ENCODE measurements at places on chromosomes 4 and X. TPM values are rescaled to one million over a fixed set of nuclear protein-coding genes. Genes with fewer than 3 reads are reported as not detected.

TEX11 gene
- total RNA-seq = not detected

ESX1 gene
- not detected for total RNA-seq

GLRA2 gene
- total RNA-seq = not detected

GAGE13 gene
- total RNA-seq = not detected

SLAIN2 gene
- total RNA-seq = 14.0 TPM

PCDH19 gene
- 0.02 TPM for total RNA-seq

DDIT4L gene
- 0.38 TPM for total RNA-seq

BEND2 gene
- not detected for total RNA-seq

ATP7A gene
- total RNA-seq = 3.3 TPM

FGG gene
- total RNA-seq = 9.3 TPM

ZNF330 gene
- 25.5 TPM for total RNA-seq

NEUROG2 gene
- total RNA-seq = not detected

SGMS2 gene
- 22.8 TPM for total RNA-seq

UNC5C gene
- not detected for total RNA-seq

SLC49A3 gene
- not detected for total RNA-seq

COL4A6 gene
- 15.5 TPM for total RNA-seq

AADAT gene
- total RNA-seq = 10.2 TPM

KCND1 gene
- 0.77 TPM for total RNA-seq

COX7B2 gene
- not detected for total RNA-seq

PAGE1 gene
- not detected for total RNA-seq

SSX2B gene
- not detected for total RNA-seq

FMR1NB gene
- total RNA-seq = not detected

GNRHR gene
- not detected for total RNA-seq

DYNLT3 gene
- 18.6 TPM for total RNA-seq

SSX4B gene
- not detected for total RNA-seq

STS gene
- total RNA-seq = 2.3 TPM

DUX4 gene
- not detected for total RNA-seq

SEPSECS gene
- total RNA-seq = 2.5 TPM

PLAC8 gene
- total RNA-seq = 0.66 TPM

PNMA3 gene
- total RNA-seq = 0.13 TPM

RIBC1 gene
- total RNA-seq = 0.94 TPM

CLCN4 gene
- total RNA-seq = 5.9 TPM

LINC00632 gene
- 2.0 TPM for total RNA-seq

PABPC5 gene
- total RNA-seq = not detected

SLC10A4 gene
- 8.0 TPM for total RNA-seq

TMEM271 gene
- total RNA-seq = not detected

C1QTNF7 gene
- total RNA-seq = not detected

TMEM35A gene
- total RNA-seq = not detected

ADH1A gene
- not detected for total RNA-seq

GAB3 gene
- total RNA-seq = 0.55 TPM

GC gene
- not detected for total RNA-seq

UCP1 gene
- total RNA-seq = not detected

HERC3 gene
- 7.4 TPM for total RNA-seq

PLS3 gene
- total RNA-seq = 192 TPM

EDA gene
- 0.60 TPM for total RNA-seq

NPY1R gene
- 0.14 TPM for total RNA-seq

NEIL3 gene
- total RNA-seq = 11.7 TPM

CEP135 gene
- total RNA-seq = 5.7 TPM

SLC6A14 gene
- total RNA-seq = not detected

MTNR1A gene
- total RNA-seq = 0.64 TPM

ENAM gene
- total RNA-seq = not detected

UGT2B11 gene
- 0.11 TPM for total RNA-seq

PPP1R3F gene
- 3.3 TPM for total RNA-seq

SPARCL1 gene
- not detected for total RNA-seq

GPAT3 gene
- 50.5 TPM for total RNA-seq

PCDH18 gene
- not detected for total RNA-seq

GRIA3 gene
- not detected for total RNA-seq

FABP2 gene
- not detected for total RNA-seq

RHOXF2 gene
- total RNA-seq = not detected

Measured in A549 treated with RU486 at 1 μM for 4 hours (cell line).